PC-9 (cell line): ENCODE measurements at places on chromosomes 4 and X.

- no peak for DNase-seq
Measured at GRCh38 chrX:499870-500364, 113.2 kb upstream of the PPP2R3B start.

- DNase-seq: no peak
Measured at GRCh38 chr4:121574618-121575017, 122.2 kb downstream of the ANXA5 start.

- DNase-seq: no peak
Measured at GRCh38 chr4:182367153-182367552, 124.0 kb downstream of the TENM3 start.

DNA sequence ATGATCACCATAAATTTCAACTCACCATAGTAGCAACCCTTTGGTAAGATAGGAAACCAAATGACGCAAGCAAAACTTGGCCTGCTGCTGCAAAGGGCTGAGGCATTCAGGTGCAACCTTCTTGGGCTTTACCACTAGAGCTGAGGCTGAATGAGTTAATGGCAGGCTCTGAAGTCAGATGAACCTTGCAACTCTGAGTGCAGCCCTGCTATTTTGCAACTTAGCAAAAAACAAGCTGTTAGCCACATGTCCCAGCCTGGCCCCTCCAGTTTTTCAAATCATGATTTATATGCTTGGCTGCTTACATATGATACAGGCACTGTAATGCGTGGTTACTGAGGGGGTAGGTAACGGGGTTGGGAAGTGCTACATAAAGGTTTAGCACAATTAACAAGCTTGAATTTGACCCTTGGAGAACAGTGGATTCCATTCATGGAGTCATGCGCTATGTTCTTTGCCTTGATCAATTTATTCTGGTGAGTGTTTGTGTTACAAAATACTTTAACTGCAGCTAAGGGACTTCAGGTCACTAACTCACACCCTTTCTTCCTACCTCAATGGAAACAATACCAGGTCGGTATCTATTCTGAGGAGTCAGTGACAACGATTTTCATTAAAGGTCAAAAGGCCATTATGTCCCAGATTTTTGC lies 80.5 kb upstream of the PPARGC1A start:
- DNase-seq: no peak

GRCh38 chrX:139530550-139530949 lies at the start of gene F9:
Gene F9, plus strand, starts transcription at chrX:139530739. Its CDS starts 26 bp downstream, at chrX:139530765.
- DNase-seq: no peak

DNA sequence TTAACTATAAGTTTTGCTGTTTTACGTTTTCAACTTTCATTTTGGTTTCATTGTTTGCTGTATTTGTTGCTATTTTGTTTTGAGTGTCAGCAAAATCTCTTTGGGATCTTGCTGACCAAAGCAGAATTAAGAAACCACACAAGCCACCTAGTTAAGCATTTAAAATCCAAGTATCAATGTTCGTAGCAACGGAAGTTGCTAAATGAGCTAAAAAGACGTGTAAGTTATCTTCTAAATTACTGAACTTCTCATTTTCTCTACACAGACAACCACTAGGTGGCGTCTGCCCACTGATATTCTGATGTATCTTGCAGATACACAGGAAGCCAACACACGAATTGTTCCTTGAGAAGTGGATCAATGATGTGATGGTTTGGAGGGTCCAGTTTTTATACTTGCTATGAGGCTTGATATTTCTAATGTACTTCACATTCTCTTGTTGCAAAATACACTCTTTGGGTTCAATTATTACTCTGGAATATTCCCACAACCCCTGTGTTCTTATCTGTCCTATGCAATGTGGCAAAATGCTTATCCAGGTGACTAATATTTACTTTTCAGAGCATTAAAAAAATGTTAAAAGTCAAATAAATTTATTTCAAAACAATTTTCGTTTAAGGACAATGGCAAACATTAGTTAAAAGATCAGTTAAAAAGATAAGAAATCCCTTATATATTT lies 250.5 kb downstream of the TECRL start:
- peak; percentile 55 for DNase-seq

DNA sequence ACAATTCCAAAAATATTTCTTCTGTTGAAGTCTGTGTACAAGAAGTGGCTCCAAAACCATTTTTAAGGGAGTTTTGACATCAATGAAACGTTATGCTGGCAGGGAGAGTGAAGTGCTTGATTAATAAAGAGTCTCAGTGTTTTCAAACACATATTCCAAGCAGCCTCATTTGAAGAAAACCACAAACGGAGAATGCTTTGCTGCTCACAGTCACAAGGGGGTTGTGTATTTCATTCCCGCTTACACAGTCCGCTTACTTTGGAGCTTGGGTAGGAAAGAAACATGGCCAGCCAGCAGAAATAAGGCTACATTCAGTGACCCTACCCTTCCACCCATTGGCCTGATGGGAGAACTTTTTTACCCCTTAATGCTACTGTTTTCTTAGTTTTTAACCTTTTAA lies 586.2 kb downstream of the RAB28 start:
- no peak for DNase-seq

DNA sequence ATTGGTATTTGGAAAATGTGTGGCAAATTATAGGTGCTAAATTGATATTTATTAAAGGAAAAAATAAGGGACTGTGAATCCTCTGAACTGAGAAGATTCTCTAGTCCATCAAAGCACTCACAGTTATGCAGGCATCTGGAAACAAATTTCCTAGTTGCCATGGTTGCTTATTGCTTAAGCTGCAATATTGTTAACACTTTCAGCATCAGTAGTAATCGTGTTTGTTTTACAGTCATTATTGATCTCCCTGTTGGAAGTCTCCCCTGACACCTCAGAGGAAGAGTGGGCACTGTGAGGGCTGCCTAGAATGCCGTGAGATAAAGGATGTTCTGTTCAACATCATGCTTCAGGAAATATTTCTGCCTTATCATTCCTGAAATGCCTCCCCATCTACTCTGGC lies 2004.3 kb upstream of the ADGRL3 start:
- no peak for DNase-seq

- DNase-seq: no peak
Measured at GRCh38 chrX:44514272-44514671, 28.4 kb downstream of the FUNDC1 start.

GRCh38 chr4:98605216-98605615 lies 53.2 kb downstream of the TSPAN5 start:
- no peak for DNase-seq

GRCh38 chrX:2708592-2709188 lies 17.6 kb downstream of the CD99 start:
- DNase-seq: no peak

DNA sequence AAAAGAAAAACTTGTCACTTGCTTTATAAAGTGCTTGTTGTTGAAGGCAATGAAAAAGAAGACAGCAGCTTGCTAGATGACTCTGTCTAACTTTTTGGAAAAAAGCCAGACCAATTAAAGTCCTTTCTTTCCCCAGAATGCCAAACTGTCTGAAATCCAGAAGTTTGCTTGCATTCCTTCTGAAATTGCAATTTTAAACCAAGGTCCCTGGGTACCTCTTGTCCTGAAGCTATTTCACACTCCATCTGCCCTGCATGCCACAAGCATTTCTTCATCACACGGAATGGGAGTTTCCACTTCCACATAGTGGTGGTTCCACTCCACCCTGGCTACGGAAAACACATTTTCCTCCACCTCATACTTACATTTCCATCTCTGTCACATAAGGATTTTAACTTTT lies 101.0 kb downstream of the PAPSS1 start:
- no peak for DNase-seq

DNA sequence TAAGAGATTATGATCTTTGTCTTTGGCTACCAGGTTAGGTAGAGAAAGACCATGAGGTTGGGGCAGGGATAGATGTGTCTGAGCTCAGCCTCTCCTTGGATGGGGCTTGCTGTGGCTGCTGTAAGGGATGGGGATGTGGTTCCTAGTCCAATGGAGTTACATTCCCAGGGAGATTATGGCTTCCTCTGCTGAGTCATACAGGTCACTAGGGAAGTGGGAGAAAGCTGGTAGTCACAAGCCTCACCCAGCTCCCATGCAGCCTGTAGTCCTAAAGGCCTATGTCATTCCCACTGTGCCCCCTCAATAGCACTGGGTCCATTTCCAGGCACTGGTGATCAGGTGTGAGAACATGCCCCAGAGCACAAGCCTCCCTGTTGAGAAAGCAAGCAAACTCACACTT lies 70.6 kb upstream of the CENPE start:
- DNase-seq: no peak

GRCh38 chrX:149472625-149473024 lies 32.5 kb downstream of the IDS start:
- peak; percentile 24 for DNase-seq

GRCh38 chr4:14917298-14917633 lies 85.0 kb upstream of the CPEB2 start:
- no peak for DNase-seq

DNA sequence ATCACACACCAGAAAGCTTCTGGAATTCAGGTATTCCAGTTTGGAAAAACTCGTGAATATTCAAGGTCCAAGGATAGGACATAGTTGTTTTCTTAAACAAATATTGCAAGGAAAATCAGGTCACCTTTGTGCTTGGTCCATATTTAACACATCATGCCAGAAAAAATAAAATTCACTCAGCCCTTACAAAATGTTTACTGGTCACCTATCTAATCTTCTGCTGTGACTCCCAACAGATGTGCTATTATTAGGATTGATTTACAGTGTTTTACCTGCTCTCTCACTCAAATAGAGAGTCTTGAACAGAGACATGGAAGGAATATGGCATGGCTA lies 9.5 kb downstream of the CSN3 start:
- no peak for DNase-seq

DNA sequence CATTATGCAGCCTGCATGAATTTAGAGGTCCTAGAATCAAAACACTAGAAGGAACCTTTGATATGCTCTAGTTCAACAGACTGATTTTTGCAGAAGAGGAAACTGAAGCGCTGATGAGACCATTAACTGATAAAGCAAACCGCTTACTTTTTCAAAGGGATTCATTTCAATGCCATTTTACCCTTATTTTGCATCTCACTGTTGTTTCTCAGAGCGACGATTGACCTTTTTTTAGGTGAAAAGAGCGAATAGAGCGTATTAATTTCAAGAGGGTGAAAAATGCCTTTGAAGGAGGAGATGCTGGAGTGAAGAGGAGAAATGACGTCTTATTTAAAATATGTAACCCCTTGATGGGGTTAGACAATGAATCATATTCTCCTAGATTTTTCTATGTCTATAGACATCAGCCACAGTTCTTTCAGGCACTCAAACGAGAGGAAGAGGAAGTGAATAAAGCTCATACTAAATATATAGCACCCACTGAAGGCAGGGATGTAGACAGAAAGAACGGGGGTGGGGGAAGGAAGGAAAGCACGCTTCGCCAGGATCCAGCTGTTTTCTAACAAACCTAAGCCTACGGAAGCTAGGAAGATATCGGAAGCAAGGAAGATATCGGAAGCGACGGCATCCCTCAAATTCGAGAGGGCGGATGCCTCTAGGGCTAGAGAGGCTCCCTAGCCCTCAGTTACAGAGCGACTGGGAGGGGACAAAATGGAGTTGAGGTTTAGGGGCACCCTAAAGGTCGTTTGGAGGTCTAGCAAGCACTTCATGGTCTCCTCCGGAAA lies 848 bp downstream of the ACSL4 start:
- peak; percentile 9 for DNase-seq

DNA sequence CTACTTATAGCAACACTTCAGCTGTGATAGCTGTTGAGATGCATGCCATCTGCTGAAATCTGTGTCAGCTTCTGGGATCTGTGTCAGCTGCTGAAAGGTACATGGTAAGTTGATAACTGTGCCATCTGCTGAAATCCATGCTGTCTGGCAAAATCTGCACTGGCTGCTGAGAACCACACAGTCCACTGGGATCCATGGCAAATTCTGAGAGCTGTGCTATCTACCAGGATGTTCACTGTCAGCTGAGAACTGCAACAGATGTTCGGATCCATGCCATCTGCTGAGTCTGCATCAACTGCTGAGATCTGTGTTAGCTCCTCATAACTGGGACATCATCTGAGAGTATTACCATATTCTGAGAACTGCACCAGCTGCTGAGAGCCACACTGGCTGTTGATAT lies 430.5 kb upstream of the POU3F4 start:
- DNase-seq: no peak

- DNase-seq: no peak
Measured at GRCh38 chr4:172188248-172188988, 375.2 kb downstream of the GALNTL6 start.

DNA sequence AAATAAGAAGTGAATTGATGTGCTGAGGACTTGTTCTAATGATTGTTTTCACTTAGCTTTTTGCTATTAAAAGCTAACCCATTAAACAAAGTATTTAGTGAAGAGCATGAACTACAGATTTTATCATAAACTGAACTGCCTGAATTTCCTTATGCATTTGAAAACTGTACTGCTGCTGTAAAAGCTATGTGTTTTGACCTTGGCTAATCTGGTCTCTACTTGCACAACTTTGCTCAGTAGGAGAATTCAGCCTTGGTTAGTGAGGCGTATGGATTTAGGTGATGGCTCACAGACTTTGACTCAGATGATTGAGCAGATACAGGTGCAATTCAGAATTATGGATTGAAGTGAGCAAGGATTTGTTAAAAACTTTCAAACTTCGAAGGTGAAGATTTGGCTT lies 38.7 kb upstream of the FAT1 start:
- DNase-seq: no peak

GRCh38 chr4:121765971-121766538 lies 1.1 kb upstream of the SMIM43 start:
- DNase-seq: no peak

GRCh38 chr4:147778942-147779341 lies 47.1 kb downstream of the ARHGAP10 start:
- no peak for DNase-seq

GRCh38 chrX:129996120-129996519 lies 13.7 kb downstream of the BCORL1 start:
- DNase-seq: no peak

- no peak for DNase-seq
Measured at GRCh38 chrX:7330971-7331746, 183.2 kb upstream of the PUDP start.

GRCh38 chrX:153828723-153829548 lies 1.4 kb downstream of the PDZD4 start:
- no peak for DNase-seq

- DNase-seq: no peak
Measured at GRCh38 chr4:88045021-88045420, 37.6 kb downstream of the PKD2 start.

- DNase-seq: no peak
Measured at GRCh38 chrX:9144701-9145241, 110.8 kb upstream of the FAM9B start.

DNA sequence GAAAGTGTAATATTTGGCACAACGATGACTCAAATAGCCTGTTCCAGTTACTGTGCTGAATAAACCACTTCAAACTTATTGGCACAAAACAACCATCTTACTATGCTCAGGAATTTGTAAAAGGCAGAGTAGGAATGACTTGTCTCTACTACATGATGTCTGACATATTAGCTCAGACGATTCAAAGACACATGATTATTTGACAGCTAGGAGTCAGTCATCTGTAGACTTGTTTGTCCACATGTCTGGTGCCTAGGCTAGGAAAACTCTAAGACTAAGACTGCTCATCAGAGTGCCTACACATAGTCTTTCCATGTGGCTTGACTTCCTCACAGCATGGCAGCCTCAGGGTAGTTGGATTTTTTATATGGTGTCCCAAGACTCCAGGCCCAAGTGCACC lies 154.5 kb downstream of the FANCB start:
- DNase-seq: no peak

GRCh38 chr4:158535130-158535614 lies 13.5 kb downstream of the RXFP1 start:
- DNase-seq: no peak
